ENCODE measurements at places on chromosomes 4 and X.

DNA sequence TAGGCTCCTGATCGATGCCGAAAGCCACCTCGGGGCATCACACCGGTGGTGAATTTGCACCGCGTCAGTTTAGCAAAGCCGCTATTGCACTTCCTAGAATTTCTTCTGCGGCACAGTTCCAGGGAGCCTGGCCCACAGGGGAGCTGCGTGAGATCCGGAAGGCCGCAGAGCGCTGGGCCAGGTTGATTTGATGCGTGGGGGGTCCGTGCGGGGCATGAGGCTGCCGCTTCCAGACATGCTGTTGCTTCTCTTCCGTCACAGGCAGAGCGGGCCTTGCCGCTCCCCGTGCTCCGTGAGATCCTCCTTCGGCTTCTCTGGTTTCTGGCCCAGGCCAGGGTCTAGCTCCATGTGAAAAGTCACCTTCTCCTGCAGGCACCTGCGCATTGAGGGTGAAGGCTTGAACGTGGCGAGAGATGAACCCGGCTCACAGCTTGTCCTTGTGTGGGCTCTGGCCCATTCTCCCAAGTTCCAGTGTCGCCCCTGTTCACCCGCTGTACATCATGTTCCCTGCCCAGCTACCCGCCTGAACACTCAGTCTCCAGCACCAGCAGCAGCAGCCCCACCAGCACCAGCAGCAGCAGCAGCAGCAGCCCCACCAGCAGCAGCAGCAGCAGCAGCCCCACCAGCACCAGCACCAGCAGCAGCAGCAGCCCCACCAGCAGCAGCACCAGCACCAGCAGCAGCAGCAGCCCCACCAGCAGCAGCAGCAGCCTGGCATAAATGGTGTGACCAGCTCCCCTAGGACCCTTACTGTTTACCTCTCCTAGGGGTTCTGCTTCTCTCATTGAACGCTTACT, 131.2 kb downstream of the TRIML1 start:
- no peak for DNase-seq

DNA sequence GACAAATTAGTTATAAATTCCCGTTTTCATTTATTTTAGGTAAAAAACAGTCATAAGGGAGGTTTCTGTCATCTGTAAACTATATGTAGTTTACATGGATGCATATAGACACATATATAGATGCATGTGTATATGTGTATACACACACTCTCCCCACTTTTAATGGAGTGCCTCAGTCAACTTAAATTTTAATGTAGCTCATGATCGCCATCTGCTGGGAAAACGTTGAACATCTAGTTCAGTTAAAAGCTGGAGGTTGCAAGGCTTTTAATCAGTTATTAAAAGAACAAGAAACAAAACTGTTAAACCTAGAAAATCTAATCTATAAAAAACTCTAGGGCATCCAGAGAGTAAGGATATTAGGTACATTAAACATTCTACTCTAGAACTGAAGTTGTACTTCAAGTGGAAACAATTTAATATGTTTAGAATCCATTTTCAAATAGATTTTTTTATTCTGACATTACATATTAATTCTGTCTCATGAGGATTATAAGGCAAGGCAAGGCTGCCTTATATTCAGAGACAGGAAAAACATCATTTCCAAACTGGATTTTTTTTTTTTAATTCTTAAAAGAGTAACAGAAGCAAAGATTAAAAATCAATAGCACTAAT, 122.6 kb downstream of the SHISA3 start:
- no peak for DNase-seq

DNA sequence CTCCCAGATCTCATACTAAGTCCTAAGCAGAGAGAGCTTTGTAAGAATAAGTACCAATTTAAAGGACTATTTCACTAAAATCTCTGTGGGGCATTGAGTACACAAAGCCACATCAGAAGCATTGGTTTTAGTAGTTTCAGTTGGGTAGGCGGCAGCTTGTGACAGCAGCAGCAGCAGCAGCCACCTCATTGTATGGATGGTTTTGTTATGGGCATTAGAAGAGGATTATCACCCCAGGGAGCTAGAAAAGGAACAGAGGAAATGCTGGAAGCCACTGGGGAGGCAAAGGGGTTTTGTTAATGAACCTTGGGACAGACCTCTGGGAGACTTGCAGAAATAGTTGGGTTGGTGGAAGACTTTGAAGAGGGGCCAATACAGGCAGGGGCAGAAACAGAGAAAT, 93.9 kb upstream of the FRMPD3 start:
- DNase-seq = no peak

- DNase-seq = no peak
These were observed 238.5 kb upstream of the BOD1L1 start for GRCh38 chr4:13865871-13866669.

- no peak for DNase-seq
These were observed 52.5 kb upstream of the INTU start for GRCh38 chr4:127580300-127580699.

DNA sequence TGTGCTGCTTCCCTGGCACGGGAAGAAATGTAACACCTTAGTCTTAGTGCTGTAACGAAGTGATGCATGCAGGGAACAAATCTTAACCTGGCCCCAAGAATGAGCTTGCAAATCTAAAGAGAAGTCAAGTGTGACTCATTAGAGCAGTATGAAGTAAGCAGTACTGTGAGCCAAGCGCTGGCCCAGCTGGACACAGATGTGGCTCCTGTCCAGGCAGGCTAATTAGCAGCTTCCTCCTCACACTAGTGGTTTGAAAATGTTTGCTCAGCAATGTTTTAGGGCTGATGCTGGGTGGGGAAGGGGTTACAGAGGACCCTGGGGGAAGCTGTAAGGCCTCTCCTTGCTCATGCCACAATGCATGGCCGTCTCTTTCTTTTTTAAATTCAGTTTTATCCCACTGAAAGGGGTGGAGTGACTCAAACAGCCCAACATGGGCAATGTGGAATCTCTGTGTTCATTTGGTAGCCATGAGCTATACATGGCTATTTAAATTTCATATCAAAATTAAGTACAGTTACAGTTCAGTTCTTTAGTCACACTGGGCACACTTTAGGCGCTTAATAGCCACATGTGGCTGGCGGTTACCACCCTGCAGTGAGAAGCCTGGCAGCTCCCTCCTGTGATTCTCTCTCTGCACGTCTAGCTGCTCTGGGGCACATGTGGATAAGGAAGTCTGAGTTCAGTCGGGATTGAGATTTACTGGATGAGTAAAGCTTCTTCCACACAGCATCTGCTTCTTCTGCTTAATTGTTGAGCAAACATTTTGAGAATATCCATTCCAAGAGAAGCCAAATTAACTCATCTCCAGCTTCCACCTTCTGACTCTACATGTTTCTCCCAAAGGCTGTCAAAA, 48.8 kb downstream of the MAP7D2 start:
- DNase-seq = no peak

Data from cortex of kidney (tissue), 1 donor.